ENCODE measurements at places on chromosomes 4 and X.

DNA sequence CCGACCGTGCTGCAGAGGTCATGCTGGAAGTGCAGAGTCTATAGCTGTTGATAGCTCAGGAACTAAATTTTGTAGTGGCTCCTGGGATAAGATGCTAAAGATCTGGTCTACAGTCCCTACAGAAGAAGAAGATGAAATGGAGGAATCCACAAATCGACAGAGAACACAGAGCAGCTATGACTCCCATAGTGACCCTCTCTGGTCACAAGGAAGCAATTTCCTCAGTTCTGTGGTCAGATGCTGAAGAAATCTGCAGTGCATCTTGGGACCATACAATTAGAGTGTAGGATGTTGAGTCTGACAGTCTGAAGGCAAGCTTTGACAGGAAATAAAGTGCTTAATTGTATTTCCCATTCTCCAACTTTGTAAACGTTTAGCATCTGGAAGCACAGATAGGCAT is 8.8 kb downstream of the MANBA start:
- DNase-seq, result no peak

DNA sequence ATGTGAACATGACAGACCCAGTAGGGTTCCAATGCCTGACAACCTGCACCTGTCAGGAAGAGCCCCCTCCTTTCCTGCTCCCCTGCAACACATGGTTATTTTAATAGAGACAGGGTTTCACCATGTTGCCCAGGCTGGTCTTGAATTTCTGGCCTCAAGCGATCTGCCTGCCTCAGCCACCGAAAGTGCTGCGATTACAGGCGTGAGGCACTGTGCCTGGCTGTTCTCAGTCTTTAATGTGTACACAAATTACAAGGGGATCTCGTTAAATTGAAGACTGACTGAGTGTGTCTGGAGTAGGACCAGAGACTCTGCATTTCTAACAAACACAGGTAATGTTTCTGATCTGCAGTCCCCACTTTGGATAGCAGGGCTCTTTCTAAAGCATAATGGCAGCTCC is 55.4 kb downstream of the NPNT start:
- DNase-seq, result no peak

- no peak for DNase-seq
These were observed 12.3 kb upstream of the SCRG1 start for GRCh38 chr4:173411106-173411693.

DNA sequence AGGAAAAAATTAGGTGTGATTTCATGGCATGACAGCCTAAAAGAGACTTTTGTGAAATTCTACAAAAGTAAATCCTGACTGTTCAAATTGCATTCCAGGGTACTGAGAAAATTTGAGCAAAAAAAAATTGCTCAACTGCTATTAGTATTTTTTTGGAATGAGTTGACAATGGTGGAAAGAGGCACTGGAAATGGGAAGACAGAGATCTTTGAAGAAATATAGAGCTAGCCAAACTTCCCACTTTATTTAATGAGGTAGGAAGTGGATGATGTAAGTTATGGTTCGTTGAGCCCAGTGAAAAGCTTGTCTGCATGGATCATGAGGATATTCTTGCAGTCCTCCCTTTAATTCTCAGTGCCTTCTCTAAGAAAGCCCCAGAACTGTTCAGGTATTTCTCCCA is 183.8 kb downstream of the PTTG2 start:
- DNase-seq, result no peak

DNA sequence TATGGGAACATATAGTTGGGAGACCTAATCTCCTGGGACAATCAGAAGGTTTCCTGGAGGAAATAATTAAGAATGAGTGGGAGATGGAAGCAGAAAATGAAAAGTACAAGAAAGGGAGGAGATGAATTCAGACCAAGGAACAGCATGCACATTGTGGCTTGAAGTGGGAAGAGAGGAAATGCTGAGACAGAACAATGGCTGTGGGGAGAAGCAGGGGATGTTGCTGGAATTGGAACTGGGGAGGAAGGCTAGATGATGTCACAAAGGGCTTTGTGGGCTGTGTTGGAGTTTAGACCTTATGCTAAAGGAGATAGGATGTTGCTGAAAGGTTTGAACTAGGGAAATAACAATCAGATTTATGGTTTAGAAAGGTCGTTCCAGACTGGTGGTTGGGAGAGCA is 119.5 kb upstream of the DIPK2B start:
- no peak for DNase-seq

DNA sequence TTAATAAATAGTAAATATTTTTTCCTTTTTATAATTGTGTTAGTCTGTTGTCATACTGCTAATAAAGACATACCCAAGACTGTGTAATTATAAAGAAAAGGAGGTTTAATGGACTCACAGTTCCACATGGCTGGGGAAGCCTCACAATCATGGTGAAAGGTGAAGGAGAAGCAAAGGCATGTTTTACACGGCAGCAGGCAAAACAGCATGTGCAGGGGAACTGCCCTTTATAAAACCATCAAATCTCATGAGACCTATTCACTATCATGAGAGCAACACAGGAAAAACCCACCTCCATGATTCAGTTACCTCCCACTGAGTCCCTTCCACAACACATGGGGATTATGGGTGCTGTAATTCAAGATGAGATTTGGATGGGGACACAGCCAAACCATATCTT is 45.8 kb upstream of the TMPRSS11B start:
- DNase-seq, result no peak

- no peak for DNase-seq
These were observed 213.7 kb downstream of the TECRL start for GRCh38 chr4:64195582-64195981.

DNA sequence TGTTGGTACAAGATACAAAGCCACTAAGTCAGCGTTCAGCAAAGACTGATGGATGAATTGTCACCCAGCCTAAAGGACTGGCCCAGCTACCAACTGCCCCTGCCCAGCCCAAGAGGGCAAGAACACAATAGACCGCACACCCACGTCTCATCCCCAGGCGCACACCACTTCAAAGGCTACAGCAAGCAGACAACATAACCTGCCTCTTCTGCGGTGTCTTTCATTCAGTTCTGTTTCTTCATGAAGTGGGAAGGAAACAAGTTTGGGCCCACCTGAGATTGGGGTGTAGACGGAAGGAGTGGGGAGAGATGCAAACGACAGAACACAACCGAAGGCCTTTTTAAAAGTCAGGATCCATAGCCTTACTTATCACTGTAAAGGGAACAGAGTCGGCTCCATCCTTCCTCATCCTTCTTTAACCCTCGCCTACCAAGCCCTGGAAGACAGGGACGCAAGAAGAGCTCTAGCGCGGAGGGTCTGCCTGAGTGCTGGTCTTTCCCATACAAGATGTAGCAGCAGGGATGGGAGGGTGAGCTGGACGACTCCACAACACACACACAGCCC is 691 bp downstream of the SCARB2 start:
- DNase-seq, result peak; percentile 22

DNA sequence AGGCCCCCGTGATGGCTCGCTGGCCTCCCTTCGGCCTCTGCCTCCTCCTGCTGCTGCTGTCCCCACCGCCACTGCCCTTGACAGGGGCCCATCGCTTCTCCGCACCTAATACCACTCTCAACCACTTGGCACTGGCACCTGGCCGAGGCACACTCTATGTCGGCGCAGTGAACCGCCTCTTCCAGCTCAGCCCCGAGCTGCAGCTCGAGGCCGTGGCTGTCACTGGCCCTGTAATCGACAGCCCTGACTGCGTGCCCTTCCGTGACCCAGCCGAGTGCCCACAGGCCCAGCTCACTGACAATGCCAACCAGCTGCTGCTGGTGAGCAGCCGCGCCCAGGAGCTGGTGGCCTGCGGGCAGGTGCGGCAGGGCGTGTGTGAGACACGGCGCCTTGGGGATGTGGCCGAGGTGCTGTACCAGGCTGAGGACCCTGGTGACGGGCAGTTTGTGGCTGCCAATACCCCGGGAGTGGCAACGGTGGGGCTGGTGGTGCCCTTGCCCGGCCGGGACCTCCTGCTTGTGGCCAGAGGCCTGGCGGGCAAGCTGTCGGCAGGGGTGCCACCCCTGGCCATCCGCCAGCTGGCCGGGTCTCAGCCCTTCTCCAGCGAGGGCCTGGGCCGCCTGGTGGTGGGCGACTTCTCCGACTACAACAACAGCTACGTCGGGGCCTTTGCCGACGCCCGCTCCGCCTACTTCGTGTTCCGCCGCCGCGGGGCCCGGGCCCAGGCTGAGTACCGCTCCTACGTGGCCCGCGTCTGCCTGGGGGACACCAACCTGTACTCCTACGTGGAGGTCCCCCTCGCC is 3.0 kb downstream of the PLXNB3 start:
- DNase-seq, result no peak

- no peak for DNase-seq
These were observed 94.3 kb downstream of the FAM193A start for GRCh38 chr4:2630556-2631273.

- no peak for DNase-seq
These were observed 765.3 kb upstream of the SLIT2 start for GRCh38 chr4:19486400-19486799.

DNA sequence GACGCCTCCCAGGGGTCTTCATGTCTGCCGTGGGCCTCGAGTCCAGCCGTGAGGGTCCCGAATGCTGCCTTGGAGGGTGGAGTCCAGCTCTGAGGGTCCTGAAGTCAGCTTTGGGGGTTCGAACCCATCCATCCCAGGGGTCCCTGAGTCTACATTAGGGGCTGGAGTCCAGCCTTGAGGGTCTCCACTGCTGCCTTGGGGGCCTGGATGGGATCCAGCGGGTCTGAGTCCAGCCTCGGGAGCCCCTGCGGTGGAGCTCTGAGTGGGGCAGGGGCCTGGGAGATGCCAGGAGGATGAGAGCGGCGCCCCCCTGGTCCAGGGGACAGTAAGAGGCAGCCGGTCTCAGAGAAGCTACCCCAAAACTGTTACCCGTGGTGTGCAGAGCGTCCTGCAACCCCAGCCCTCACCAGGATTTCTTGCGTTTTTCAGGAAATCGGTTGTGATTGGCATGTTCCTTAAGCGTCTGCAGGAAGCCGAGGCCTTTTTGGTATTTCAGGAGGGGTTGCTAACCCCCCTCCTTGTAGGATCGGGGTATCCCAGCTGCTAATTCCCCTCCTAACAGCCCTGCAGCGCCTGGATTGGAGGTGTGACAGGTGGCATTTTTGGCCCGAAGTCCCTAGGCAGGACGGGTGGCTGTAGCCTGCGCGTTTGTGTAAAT is 1.7 kb upstream of the GTPBP6 start:
- DNase-seq, result peak; percentile 48

DNA sequence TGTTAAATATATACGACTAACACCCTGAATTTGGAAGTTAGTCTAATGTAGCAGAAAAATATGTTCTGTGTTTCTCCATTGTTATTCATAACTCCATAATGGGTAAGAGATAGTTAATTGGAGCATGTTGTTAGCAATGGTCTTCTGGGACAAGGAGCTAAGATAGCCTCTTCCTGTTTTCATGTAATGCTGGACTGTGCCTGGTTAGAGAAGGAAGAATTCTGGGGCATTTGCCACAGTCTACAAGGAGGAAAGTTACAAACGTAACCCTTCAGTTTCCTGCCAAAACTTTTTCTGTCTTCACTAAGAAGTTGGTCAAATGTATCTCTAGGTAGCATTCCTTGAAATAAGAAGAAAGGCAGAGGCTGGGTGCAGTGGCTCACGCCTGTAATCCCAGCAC is 5.8 kb downstream of the PRDX4 start:
- no peak for DNase-seq

DNA sequence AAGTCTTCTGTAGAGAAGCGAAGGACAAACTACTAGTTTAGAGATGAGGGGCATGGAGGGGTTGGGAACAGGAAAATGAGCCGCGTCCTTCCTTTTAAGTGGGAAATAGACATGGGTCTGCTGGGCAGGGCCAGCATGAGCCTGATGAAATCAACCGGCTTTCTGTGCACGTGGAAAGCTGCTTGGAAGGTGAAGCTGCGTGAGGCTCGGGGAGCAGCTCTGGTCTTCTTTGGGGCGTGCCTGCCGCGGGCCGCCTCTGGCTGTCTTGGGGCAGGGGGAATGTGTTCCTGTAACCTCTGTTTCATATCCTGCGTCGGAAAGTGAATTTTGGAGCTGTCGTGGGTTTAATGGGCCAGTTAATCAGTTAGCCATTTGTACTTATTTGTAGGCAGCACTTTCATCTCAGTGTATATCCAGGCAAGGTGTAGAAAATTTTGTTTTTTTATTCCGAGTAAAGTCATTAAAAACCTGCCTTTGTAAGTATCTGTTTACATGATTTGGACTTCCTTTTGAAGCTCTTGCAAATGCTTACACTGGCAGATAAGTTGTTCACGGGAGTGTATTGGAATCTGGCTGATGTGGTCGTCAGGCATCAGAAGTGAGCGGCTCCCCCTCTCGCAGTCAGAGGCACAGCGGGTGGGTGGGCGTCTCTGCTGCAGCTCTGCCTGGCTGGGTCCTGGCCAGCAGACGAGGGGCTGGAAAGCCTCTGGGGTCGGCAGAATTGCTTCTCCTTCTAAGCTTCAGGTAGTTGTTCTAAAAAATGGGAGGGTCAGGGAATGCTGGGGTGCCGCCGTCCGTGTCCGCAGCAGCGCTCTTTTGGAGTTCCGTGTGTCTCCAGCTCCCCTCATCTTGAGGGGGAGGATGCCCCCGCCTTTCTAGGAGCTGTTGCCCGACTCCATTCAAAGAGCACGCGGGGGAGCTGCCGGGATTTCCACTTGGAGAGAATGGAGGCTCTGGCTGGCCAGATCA is 70.5 kb upstream of the HGFAC start:
- DNase-seq, result no peak

- DNase-seq, result no peak
These were observed 42.3 kb upstream of the SLC7A3 start for GRCh38 chrX:70973221-70973620.

GRCh38 chrX:39716401-39716800 is 381.4 kb downstream of the BCOR start:
- no peak for DNase-seq

- no peak for DNase-seq
These were observed 531.5 kb downstream of the ANKRD50 start for GRCh38 chr4:124181039-124181438.

- DNase-seq, result no peak
These were observed 856.3 kb upstream of the NDST4 start for GRCh38 chr4:115969756-115970155.

DNA sequence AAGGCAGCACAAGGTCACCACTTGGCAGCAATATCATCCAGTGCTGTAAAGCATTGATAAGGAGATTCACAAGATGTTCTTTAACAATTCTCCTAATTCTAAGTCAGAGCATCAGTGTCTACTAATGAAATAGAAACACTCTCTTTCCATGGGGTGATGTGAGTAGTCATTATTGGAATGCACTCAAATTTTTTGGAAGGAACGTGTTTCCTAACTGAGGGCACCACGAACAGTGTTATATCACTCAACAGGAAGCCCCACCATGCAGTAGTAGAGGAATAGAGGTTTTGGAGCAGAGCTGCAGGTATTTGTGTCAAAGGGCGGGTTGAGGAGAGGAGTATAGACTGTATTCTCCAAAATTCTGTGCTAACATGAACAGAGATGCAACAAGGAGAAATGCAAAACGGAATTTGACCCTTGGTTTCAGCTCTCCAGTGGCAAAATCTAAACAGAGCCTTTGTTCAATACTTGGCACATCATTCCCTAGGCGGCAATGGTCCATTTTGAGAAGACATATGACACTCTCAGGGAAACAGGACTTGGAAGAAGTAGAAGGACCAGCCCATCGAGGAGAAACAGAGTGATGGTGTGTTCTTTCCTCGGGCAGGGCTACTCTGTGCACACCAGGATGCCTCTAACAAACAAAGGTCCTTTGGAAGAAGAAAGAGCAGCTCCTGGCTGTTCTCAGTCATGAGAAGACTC is 98.9 kb downstream of the CPEB2 start:
- peak; percentile 39 for DNase-seq

GRCh38 chrX:14039344-14039743 is 9.7 kb upstream of the GEMIN8 start:
- peak; percentile 50 for DNase-seq

Data from EH (cell line).